MCF 10A (cell line): ENCODE measurements at places on chromosomes 3 and 15.

- no peak for DNase-seq
Measured at GRCh38 chr15:75731248-75732151, 18.9 kb upstream of the CSPG4 start.

GRCh38 chr3:13612829-13613228 is 63.9 kb downstream of the FBLN2 start:
- DNase-seq = no peak

- no peak for DNase-seq
Measured at GRCh38 chr3:129596194-129597086, 10.0 kb downstream of the PLXND1 start.

- DNase-seq = peak; percentile 50
Measured at GRCh38 chr3:101886626-101887025, 37.3 kb downstream of the NFKBIZ start.

- DNase-seq = no peak
Measured at GRCh38 chr3:114586119-114586518, 292.3 kb downstream of the TIGIT start.

- DNase-seq = no peak
Measured at GRCh38 chr3:74066456-74066855, 441.7 kb upstream of the PDZRN3 start.

DNA sequence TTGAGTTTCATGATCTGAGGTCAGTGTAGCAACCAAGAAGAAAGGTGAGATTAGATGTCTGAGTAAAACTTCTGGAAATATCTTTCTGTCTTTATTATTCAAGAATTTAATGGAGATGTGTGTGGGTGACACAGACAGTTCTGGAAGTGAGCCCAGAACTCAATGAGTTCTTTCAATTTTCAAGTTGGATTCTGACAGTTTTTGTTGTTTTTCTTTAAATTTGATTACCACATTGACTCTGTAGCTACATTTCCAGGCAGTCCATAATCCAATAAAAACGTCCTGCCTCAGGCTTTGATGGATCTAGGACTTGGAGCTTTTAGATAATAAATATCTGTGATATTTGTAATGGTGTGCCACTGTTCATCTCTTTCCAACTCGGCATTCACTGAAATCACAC is 3.9 kb upstream of the PARP14 start:
- DNase-seq = peak; percentile 33

DNA sequence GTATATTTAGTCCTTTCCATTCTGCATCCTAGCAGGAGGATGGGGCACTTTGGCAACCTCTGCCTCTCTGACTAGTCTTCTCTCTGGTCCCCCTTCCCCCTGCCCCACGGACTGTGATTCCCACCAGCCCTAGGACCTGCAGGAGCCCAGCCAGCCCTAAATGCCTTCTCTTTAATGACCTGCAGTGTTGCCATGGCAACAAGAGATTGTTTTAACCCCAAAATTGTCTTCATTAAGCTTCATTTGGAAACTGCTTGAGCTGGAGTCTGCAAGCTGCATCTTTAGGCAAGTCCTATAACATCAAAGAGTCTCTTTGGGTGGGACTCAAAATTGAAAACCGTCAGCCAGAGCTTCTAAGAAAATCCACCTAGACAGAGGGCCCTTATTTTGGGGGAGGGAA is 59.7 kb upstream of the ANKRD34C start:
- DNase-seq = no peak

DNA sequence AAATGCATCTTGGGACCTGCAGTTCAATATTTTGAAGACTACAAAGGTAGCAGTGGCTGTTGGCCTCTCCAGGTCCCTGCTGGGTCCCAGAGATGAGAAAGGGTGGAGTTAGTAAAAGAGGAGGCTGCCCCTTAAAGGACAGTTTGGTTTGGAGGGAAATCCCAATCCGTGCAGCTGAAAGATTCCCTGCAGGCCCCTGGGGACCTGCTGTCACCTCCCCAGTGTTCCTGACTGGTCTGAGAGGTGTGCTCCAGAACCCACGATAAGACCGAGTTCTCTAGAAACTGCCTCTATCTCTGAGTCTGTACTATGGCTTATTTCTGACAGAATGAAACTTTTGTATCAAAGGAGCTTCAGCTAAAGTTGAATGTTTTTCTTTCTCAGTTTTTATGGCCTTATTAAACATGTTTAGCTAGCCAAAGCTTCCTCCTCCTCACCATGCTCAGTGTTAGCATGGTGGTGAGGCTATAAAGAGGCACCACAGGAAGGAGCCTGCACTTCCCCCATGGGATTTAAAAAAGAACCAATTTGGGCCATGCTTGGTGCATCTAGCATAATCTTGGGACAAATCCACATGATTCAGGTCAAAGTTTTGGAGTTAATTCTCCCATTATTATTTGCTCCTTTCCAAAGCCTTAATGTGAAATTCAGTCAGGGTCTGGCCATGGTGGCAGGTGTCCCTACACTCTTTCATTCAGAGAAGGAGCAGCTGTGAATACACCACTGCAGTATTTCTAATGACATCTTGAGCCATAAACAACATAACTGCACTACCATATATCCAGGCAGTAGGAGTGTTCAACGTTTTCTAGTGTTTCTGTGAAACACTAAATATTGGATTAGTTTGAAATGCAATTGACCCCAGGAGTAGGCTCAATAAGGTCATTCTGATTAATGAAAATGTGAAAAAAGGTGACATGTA is 74.4 kb downstream of the ATP1B3 start:
- DNase-seq = no peak

GRCh38 chr3:145013931-145014330 is 1042.3 kb downstream of the DIPK2A start:
- no peak for DNase-seq

DNA sequence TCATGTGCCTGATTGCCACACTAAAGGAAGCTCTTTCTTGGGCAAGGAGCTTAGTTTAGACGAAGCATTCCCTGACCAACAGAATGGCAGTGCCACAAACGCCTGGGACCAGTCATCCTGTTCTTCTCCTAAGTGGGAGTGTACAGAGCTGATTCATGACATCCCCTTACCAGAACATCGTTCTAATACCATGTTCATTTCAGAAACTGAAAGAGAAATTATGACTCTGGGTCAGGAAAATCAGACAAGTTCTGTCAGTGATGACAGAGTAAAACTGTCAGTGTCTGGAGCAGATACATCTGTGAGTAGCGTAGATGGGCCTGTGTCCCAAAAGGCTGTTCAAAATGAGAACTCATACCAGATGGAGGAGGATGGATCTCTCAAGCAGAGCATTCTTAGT is 18.4 kb downstream of the SENP5 start:
- DNase-seq = no peak

DNA sequence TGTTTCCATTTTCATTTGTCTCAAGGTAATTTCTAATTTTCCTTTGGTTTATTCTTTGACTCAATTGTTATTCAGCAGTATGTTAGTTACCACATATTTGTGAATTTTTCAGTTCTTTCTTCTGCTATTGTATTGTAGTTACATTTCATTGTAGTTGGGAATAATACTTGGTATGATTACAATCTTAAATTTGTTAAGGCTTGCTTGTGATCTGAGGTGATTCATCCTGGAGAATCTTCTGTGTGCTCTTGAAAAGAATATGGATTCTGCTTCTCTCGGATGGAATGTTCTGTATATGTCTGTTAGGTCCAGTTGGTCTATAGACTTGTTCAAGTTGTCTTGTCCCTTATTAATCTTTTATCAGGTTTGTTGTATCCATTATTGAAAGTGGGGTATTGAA is 63.4 kb upstream of the VEPH1 start:
- no peak for DNase-seq

DNA sequence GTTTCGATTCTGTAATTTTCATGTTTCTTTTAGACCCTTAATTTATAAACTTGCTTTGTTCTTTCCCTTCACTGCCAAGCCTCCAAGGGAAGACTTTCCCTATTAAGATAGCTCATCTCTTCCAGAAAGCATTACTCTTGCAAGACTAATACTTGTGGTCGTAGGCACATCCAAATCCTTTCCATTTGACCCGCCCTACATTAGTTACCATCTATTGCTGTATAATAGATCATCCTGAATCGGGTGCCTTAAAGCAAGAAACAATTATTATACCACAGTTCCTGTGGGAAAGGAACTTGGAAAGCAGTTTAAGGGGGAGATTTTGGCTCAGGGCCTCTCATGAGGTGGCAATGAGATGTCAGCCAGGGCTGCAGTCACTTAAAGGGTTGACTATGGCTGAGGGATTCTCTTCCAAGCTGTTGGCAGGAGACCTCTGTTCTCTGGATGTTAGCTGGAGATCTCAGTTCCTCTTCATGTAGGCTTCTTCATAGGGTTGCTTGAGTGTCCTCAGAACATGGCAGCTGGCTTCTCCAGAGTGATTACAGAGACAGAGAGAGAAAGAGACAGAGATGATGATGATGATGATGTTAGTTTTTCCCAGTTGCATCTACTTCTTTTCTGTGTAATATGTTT is 570.4 kb upstream of the TGFBR2 start:
- no peak for DNase-seq

- peak; percentile 17 for DNase-seq
Measured at GRCh38 chr15:96264801-96265515, 65.5 kb upstream of the NR2F2 start.

GRCh38 chr15:65115542-65115941 is 542 bp upstream of the UBAP1L start:
- DNase-seq = no peak

DNA sequence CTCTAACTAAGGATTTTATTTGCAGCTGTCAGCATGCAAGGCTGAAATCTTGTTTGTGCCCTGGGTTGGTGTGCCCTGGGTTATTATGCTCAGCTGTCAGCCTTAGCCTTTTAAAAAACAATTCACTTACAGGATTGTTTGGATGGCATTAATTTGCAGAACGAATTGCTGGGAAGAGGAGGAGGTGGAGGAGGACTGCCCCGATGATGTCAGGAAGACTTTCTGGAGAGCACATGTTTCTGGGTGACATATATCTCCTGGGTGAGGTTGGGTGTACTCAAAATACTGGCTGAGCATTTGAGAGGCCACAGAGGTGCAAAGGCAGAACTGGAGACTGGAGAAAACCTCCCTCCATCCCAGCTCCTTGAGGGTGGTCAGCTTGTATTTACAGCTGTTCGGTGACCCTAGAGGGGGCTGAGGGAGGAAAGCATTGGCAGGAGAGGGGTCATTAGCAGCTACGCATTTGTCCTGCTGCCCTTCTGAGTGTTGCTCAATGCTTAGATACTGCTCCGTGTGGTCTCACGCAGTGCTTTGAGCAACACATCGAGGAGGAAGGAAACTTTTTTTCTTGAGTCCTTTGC is 59.8 kb upstream of the PSMD6 start:
- DNase-seq = no peak

DNA sequence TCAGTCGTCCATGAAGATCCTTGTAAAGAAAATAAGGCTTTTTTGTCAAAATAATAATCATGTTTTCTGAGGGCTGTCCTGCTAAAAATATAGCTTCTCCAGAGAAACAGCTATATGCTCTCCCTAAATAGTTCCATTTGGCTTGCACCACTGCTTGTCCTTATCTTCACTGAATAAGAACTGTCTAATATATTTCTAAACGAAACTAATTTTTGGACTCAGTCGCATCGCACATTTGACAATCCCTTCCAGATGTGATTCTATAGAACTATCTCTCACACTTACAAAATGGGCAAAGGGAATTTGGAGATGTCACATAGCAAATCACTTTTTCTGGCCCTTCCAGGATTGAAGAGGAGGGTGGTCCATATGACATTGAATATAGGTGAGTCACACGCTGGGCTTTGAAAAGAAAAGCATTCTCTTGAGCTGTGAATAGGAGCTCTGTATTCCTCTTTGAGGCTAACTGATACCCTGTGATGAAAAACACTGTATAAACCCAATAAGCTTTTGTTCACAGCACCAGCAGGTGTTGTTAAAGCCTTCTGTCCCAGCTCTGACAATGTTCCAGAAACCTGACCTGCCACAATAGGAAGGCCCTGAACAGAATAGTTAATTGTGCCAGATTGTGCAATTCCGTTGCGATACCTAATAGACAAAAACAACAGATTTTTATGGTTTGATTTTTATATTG is 1144.2 kb downstream of the ROBO2 start:
- no peak for DNase-seq

GRCh38 chr3:141644931-141645330 is 93.2 kb upstream of the RNF7 start:
- peak; percentile 76 for DNase-seq

GRCh38 chr3:49028673-49029562 is at the start of gene IMPDH2:
IMPDH2 (minus strand) TSS chr3:49029398; CDS start chr3:49029350, 48 bp downstream.
- peak; percentile 90 for DNase-seq

GRCh38 chr3:125085166-125085565 is 29.4 kb upstream of the HEG1 start:
- no peak for DNase-seq

DNA sequence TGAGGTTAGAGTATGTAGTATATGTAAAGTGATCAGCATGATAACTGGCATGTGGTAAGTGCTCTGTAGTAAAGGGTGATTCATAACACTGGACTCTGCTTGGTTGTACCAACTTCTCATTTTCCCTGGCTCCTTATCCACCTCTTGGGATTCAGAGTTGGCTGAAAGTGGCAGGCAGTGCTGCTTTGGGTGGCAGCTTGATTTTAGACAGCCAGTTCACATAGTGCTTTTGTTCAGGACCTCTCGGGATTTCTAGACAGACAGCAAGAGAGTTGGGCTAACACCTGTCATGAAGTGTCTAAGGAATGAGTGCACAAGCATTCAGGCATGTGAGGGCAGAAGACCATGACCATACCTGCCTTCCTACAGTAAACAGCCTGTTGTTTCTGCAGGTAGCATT is 69.0 kb downstream of the RBM6 start:
- DNase-seq = peak; percentile 21

- DNase-seq = no peak
Measured at GRCh38 chr3:112085735-112086075, 484 bp upstream of the C3orf52 start.

- no peak for DNase-seq
Measured at GRCh38 chr3:135618123-135618522, 347.4 kb upstream of the PPP2R3A start.

DNA sequence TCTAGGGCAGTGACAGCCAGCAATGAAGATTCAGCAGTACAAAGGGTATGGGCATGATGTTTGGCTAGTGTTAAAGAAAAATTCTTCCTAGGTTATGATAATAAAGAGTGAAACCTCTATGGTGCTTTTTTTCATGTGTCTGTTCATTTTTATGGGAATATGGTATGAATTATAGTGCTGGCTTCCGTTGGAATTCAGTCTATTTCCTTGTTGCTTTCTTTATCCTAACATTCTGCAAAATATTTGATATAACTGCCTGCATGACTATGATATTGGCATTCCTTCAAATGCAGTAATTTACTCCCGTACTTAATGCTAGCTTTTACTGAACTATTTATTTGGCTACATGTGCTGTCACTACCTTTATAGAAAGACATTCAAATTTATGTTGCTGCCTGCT is 57.6 kb upstream of the ATP11B start:
- no peak for DNase-seq

- DNase-seq = no peak
Measured at GRCh38 chr3:121757087-121757811, 7.7 kb upstream of the GOLGB1 start.

DNA sequence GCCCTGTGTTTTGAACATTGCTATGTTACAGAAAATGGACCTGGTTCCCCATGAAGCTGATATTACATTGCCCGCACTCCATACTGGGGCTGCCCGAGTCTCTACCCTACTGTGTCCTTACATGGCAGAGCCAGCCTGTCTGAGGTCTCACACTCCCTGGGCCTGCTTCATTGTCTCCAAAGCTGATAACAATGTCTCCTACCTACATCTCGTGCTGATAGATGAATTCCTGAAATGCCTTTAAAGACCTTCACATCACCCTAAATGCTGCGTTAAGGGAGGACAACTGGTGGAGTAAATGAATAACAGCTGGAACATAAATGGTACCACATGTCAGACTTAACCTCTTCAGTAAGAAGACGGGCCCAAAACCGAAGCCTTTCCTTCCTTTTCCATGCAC is 62.9 kb upstream of the PTX3 start:
- no peak for DNase-seq
